ENCODE measurements at places on chromosomes 3 and 15.

DNA sequence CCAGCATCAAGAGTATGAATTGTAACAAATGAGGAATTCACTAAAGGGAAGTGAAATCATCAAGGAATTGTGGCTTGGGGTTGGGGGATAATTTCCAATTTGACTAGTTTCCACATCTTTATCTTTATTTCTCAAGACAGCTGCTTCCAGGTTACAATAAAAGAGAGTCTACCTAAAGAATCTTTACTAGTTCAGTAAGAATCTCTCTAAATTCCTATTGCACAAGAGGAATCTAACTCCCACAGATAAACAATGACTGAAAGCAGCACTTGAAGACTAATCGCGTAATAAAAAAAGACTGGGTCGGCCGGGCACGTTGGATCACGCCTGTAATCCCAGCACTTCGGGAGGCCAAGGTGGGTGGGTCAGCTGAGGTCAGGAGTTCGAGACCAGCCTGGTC is 194.4 kb downstream of the KBTBD8 start:
- DNase-seq: no peak

DNA sequence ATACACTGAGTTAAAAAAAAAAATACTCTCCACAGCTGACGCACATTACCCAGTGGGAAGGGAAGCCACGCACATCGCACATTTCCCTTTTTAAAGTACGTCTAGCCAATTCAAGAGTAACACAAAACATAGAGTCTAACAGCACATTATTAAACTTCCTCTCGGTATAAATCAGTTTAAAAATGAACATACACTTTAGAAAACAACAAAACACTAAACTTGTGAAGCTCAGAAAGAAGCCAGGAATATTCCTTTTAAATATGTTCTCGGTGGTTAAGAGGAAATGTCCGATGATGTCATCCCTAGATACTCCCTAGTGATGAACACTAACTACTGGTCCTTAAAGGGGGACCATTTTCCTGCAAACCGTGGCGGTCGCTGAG is 721 bp downstream of the MYEF2 start:
- no peak for DNase-seq

DNA sequence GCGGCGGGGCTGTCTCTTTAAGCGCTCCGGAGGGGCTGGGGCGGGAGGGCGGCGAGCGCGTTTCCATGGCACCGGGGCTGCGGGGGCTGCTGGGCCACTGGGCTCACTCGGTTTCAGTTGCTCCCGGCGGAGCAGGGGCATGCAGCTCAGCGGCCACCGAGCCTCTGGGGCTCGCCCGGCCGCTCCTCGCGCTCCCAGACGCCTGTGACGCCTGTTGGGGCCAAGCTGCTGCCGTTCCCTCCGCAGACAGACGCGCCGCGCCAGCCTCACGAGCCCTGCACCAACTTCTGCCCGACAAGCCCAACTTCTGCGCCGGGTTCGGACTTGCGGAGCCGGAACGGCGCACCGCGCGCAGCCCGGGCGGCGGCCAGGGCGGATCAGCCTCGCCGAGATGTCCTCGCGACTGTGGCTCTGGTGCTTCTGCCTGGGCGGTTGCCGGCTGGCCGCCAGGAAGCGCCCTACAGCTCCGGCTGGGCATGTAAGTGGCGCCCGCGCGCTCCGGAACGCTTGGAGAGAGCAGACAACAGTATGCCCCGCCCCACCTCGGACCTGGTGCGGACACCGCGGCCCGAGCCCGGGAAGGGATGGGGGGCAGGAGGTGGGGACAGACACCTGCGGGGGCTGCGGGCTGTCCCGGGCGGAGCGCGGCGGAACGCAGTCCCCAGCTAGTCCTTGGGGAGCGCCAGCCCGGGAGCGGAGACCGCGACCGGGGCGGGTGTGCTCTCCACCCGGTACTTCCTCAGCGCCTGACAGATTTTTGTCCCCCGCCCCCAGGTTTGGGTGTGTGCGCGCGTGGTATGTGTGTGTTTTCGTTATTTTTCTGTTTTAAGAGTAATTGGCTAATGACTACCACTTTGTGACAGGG is 154.1 kb upstream of the GOLIM4 start:
- peak; percentile 91 for DNase-seq

DNA sequence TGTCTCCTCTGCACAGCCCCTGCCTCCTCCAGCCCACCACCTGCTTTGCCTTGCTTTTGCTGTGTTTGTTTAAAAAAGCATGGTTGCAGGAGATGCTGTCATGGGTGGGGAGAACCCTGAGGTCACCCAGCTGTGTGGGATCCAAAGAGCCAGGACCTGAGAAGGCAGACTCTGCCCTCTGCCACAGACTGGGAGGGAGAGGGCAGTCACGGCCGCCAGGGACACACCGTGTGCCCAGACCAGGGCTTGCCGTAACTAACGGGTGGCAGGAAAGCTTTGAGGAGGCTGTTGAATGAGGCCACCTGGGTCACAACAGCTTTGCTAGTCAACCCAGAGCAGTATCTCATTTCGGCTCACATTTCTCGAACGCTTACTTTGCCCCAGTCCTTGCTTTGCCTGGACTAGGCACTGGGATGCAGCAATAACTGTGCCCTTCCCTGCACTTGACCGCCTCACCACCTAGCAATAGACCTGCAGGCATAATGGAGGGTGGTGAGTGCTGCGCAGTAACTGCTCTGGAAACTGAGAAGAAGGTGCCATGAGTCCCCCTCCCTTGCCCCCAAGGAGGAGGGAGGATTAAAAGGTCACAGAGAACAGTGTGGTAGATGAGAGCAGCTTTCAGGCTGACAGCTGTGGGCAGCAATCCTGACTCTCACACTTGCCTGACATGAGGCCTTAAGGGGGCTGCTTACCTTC is 55.0 kb upstream of the CTDSPL start:
- no peak for DNase-seq

DNA sequence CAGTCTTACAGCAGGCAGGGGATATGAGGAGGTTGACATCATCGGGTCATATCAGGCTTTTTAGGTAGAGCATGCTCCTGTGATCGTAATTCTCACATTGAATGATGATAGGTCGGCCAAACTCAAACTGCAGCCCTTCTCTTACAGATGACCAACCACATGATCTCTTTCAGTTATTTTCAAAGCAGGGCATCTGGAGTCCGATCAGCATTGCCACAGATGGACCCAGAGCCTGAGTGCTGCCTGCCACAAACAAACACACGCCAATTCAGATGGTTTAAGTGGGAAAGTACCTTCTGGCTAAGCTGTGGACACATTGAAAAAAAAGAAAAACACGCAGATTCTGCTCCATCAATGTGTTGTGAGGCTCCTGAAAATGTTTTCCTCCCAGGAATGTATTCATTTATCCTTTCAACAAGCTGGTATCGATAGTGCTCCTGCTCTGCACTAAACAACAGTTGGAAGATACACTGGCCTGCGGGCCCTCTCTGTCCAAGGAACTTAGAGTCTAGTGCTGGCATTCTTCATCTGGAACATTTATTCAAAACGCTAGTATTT is 31.2 kb downstream of the ARPP21 start:
- DNase-seq: no peak

DNA sequence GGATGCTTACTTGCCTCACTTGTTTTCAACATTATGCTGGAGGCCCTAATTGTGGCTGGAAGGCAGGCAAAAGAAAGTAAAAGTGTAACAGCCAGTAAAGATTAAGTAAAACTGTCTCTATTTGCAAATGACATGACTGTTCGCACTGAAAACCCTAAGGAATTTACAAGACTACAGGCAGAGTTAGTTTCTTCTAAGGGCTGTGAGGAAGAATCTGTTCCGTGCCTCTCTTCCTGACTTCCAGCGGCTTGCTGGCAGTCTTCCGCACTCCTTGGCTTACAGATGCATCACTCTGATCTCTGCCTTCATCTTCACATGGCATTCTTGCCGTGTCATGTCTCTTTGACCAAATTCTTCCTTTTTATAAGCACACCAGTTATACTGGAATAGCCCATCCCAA is 86.1 kb downstream of the DLG1 start:
- DNase-seq: peak; percentile 18

DNA sequence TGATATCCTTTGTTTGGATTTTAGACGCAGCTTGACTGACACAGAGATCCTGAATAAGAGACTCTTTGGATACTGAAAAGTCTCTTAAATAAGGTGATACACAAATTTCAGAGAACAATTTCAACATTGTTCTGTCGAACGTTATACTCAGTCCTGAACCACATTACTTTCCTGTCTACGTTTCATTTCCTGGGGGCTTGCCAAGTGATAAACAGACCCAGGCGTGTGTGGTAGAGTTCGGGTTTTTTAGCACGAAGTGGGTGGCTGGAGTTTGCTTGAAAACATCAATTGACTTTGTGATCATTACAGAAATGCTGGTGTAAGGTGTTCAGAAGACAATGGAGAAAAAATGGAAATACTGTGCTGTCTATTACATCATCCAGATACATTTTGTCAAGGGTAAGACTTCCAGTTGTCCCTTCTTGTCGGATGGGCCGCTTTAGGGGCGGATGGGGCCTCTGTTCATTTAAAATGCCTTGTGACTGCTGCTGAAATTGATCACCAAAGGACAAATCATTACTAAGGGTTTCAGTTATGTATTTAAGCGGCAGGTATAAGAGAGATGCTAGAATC is at the start of gene CD96:
Gene CD96 (plus strand): TSS at position 287 of the 573 bp plus-strand sequence. CDS start 52 bp downstream, at position 339.
- no peak for DNase-seq

- no peak for DNase-seq
Measured at GRCh38 chr3:59040902-59041301, 8.9 kb downstream of the CFAP20DC start.

DNA sequence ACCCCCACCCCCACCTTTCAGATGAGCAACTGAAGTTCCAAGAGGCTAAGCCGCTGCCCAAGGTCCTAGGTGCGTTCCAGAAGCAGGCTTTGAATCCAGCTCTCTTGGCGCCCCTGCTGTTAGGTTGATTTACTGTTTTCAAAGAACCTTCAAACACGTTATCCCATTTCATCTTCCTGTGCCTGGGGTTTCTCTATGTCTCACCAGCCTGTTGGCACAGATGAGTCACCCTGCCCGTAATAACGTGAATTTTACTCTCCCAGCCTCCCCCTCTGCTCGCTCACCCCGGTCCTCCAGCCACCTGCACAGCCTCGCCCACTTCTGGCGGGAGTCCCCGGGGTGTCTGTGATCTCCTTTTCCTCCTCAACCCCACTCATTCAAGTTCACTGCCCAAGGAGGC is 13.0 kb upstream of the TSEN2 start:
- no peak for DNase-seq

DNA sequence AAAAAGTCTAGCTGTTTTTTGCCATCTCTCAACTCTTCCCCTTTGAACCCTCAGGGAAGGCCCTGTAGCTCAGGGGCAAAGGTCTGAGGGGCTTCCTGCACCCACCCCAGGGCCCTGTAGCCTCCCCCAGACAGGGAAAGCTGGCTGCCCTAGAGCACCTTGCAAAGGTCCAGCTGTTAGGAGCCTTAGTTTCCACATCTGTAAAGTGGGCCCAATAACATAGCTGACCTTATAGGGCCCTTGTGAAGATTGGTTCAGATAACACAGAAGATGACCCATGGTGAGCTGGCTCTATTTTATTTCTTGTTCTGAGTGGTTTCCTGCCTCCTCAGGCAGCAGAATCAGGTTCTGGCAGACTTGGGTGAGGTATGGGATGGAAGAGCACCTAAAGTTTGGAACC is 55.2 kb upstream of the SMAD6 start:
- DNase-seq: no peak

GRCh38 chr15:35486296-35486695 is 59.7 kb downstream of the DPH6 start:
- no peak for DNase-seq

GRCh38 chr15:85778107-85778776 is 16.5 kb downstream of the KLHL25 start:
- no peak for DNase-seq

- DNase-seq: no peak
Measured at GRCh38 chr3:59142556-59142955, 92.7 kb upstream of the CFAP20DC start.

DNA sequence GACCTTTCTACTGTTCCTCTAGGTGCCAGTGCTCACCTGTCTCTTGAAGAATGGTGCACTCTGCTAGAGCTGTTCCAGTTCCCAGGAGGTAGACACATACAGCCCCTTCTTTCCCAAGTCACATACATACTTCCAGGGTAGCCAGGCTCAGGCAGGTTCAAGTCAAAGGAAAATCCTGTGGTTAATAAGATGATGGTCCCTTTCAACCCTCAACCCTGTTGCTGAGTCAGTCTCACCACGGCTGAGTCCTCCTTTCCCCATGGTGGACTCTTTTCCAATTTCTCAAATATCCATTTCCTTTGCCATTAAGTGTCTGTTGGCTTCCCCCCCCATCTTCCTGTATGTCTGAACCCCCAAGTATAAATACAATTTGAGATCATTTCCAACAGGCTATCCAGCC is 56.1 kb upstream of the ACAN start:
- DNase-seq: no peak

DNA sequence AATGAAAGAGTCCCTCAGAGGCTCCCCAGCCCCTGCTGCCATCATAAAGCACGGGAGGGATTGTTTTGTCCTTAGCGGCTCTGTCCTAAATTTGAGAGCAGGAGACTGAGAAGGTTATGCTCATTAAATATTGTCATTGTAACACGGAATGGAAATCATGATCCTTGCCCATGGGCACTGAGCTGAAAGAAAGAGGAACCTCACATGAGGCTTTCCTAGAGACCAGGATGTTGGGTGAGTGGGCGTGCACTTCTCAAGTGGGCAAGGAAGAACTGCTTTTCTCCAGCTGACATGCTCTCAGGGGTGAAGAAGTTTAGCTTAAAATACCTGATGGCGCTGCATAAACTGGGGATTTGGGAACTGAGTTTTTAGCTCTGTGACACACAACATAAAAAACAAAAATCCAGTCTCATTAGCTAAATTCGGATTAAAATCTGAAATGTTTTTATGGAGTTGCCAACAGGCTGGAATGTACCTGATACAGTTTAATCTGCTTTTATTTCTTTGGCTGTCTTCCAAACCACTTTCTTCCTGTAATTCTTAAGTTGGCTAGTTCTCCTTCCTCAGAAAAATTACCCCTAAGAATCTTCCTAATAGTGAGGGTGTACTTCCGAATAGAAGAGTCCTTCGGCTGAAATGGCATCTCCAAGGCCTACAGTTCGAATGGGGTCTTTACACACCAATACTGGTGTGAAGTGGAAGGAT is 31.7 kb downstream of the ADPGK start:
- DNase-seq: no peak

DNA sequence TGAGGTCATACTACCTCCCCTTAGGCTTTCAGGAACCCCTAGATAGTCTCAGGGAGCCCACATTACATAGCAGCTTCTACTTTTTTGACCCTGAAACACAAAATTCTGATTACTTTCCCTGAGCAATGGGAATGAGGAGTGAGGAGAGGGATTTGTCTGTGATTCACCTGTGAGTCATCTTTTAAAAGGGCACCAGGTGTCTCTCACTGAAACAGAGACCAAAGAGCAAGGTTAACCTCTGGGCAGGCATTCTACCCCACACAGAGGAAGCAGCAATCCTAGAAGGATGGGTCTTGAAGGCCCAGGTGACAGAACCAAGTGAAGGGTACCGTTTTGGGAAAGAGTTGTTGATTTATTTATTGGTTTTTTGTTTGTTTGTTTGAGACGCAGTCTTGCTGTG is 31.1 kb upstream of the UBE2E2 start:
- DNase-seq: no peak

- no peak for DNase-seq
Measured at GRCh38 chr15:34070003-34070402, 31.0 kb upstream of the AVEN start.

Data from H7 (cell line).